Adipose tissue (tissue), 3 donors: ENCODE measurements at places on chromosomes 5 and 9. TPM values are rescaled to one million over a fixed set of nuclear protein-coding genes. Genes with fewer than 3 reads are reported as not detected.

CEP120 gene
- 4.5 TPM for polyA plus RNA-seq

LHX3 gene
- not detected for polyA plus RNA-seq

GABRA6 gene
- not detected for polyA plus RNA-seq

PPP2R2B gene
- polyA plus RNA-seq = 0.31 TPM

KCNV2 gene
- polyA plus RNA-seq = not detected
